ENCODE measurements at places on chromosomes 5 and 9.

- H3K4me3 ChIP-seq = no peak overlapping the region
- no peak for DNase-seq
- H3K27me3 ChIP-seq = peaks cover 2% of the 10 kb centered on the region
- no peaks in the 10 kb centered on the region for H3K36me3 ChIP-seq
These were observed 88.7 kb downstream of the RXRA start for GRCh38 chr9:134414900-134415425.

DNA sequence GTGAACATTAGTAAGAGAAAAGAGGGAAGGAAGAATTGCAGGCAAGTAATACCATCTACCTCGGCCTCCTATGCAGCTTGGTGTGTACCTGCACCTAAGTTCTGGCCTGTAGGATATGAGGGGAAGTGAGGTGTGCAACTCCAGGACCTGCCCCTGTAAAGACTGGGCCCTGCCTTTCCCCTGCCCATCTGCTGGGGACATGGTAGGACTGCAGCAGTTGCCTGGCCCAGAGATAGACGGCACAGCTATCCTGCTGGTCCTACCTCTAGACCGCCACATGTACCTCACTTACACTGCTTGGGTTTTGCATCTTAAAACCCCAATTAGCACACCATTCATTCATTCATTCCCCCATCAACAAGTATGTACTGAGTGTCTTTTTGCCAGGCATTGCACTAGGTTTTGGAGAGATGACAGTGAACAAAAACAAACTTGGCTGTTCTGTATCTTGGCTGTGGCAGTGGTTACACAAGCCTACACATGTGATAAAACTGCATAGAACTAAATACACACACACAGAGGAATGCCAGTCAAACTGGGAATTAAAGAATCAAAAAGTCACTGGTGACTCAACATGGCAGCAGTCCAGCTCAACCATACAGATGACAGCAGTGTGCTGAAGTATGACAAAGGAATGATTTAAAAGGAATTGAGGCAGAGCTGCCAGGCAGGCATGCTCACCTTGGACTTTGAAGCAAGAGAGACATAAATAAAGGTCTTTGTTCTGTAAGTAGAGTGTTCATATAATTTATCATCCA, 23.3 kb upstream of the MGAT1 start:
- H3K4me1 ChIP-seq = peaks cover 48% of the 10 kb centered on the region
- peaks cover 33% of the 10 kb centered on the region for H3K36me3 ChIP-seq
- DNase-seq = no peak
- no peak overlapping the region for H3K4me3 ChIP-seq

- H3K27ac ChIP-seq = no peak overlapping the region
- no peaks in the 10 kb centered on the region for H3K36me3 ChIP-seq
- no peak overlapping the region for H3K4me3 ChIP-seq
- peaks cover 10% of the 10 kb centered on the region for H3K27me3 ChIP-seq
- H3K4me1 ChIP-seq = no peaks in the 10 kb centered on the region
These were observed 163.6 kb upstream of the SEMA6A start for GRCh38 chr5:116738239-116738614.

- no peak for DNase-seq
- H3K4me3 ChIP-seq = no peak overlapping the region
- peaks cover 1% of the 10 kb centered on the region for H3K4me1 ChIP-seq
These were observed 49.8 kb upstream of the SH3PXD2B start for GRCh38 chr5:172503925-172504700.

DNA sequence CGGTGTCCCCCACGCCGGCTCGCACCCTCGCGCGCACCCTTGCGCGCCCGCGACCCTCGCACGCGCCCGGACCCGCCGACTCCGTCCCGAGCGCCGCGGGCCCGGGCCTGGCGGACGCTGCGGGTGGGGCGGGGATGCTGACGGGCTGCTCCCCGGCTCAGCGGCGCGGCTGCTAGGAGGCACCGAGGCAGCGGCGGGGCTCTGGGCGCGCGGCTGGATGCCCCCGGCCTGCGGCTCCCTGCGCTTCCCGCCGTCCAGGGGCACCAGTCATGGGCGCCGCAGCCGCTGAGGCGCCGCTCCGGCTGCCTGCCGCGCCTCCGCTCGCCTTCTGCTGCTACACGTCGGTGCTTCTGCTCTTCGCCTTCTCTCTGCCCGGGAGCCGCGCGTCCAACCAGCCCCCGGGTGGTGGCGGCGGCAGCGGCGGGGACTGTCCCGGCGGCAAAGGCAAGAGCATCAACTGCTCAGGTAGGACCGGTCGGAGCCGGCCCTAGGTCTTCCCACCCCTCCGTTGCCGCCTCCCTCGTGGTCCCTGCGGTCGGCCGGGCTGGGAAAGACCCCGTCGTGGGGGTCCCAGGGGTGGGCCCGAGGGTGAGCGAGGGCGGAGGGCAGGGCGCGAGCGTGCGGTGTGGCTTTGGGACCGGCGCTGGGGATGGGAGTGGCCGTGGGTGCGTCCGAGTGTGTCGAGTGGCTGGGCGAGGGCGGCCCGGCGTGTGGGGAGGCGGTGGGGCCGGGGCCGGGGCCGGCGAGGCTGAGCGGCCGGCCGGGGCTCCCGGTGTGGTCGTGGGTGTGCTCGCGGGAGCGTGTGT, 530 bp downstream of the TMEFF1 start:
- peaks cover 16% of the 10 kb centered on the region for H3K4me1 ChIP-seq
- peaks cover 37% of the 10 kb centered on the region for H3K27me3 ChIP-seq
- DNase-seq = peak; percentile 45
- H3K4me3 ChIP-seq = peak overlapping the region; percentile 78
- H3K27ac ChIP-seq = no peak overlapping the region

DNA sequence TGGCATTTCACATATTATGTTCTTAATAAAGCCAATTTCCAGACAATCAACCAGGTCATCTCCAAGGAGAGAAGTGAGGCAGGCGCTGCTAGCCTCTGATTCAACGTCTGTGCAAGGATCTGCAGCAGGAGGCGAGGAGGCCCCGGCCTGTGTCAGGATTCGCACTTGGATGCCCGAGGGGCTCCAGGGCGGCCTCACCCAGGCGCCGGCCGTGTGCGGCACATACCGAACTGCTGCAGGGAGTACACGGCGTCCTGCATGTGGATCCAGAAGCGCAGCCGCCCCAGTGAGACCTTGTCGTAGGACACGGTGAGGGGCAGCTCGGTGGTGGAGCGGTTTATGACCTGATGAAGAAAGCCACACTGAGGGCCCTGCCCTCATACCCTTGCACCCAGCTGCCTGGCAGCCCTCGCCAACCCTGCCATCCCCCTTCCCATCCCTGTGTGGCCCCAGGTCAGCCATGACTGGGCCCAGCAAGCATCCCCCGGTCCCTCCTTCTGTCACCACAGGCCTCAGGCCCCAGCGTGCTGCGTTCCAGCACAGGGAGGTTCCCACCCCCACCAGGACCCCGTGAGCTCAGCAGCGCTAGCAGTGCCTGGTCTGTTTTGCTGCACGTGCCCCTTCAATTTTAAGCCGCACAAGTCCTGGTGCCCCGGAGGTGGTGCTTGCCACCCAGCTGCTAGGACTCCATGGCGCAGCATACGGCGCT, 9.9 kb downstream of the CLPTM1L start:
- H3K27ac ChIP-seq = no peak overlapping the region
- H3K27me3 ChIP-seq = no peaks in the 10 kb centered on the region
- H3K4me3 ChIP-seq = no peak overlapping the region
- H3K36me3 ChIP-seq = peaks cover 53% of the 10 kb centered on the region
- peaks cover 16% of the 10 kb centered on the region for H3K4me1 ChIP-seq

GRCh38 chr5:6659941-6660684, 26.9 kb downstream of the SRD5A1 start:
- H3K27me3 ChIP-seq = no peaks in the 10 kb centered on the region
- H3K4me3 ChIP-seq = peak overlapping the region; percentile 83
- H3K27ac ChIP-seq = peak overlapping the region; percentile 97
- peaks cover 10% of the 10 kb centered on the region for H3K4me1 ChIP-seq

All from stimulated activated naive B cell treated with anti-CD40 and anti-IgM and Interleukin-4, amounts not matched to agents 10 μg/mL and 1 μg/mL and 100 μg/mL, for 72 hours (primary cell).